ENCODE measurements at places on chromosomes 2 and 18. TPM values are rescaled to one million over a fixed set of nuclear protein-coding genes. Genes with fewer than 3 reads are reported as not detected.

DNA sequence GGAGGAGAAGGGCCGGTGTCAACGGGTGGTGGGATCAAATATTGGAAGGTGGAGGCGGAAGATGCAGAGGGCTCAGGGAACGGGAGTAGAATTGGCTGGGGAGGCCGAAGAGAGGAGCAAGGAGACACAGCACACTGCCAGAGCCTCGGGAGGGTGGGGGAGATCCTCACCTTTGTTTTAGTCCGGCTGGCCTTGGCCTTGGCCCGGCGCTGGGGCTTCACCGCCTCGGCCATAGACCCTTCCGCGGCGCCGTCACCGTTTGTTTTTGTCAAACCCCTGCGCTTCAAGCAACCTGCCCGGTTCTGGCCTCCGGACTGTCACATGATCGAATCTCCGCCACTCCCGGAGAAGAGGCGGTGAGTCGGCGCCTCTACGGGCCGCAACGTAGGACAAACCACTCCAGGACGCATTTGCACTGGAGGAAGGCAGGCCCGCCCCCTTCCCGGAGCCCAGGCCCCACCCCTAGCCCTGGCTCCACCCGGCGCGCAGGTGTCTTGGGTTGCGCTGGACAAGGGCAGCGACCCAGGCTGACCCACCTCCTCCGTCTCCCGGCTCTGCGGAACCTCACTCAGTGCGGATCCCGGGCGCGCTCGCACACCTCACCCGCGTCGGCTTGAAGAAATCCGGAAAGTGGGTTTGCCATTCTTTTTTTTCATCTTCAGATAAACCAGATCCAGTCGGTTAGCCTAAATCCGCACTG is at the start of gene EPG5:
Gene EPG5 (minus strand): TSS at position 323 of the 700 bp plus-strand sequence. CDS start 90 bp downstream, at position 233.
- peak; percentile 97 for DNase-seq

GRCh38 chr2:231911381-231911780 is 14.8 kb downstream of the NPPC start:
- DNase-seq: no peak

GRCh38 chr2:55061523-55062344 is 11.5 kb upstream of the RTN4 start:
- no peak for DNase-seq

GRCh38 chr2:37767046-37767445 is 95.6 kb upstream of the CDC42EP3 start:
- no peak for DNase-seq

GRCh38 chr2:68855550-68855949 is 15.6 kb downstream of the BMP10 start:
- no peak for DNase-seq

CLEC4F gene
- 0.72 TPM for total RNA-seq

All from aorta (tissue), 5 donors.